ENCODE measurements at places on chromosomes 5 and 9.

DNA sequence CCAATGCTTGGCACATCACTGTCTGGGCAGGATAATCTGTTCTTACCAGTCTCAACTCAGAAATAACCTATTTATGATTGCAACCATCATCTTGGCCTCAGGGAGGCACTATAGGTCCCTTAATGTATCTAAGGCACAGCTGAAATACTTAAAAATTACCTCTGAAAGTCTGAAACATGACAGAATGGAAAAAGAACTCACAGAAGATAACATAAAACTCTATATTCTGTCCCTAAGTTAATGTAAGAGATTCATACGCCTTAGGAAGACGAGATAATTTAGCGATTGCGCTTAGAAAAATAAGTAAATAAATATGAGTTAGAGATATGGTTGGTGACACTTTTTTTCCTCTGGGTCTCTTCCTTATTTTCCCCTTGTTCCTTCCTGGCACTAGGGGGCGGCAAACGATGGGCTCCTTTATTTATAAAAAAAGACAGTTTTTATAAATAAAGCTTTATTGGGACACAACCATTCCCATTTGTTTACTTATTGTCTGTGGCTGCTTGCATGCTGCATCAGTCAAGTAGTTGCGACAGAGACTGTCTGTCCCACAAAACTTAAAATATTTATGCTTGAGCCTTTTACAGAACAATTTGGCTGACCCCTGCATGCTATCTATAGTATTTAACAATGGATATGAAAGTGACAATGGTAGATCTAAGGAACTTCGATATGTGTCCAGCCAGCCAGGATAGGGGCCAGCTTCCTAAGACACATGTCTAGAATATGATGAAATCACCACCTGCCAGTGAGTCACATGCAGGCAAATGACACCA lies 79.6 kb downstream of the PDE4D start:
- DNase-seq, result no peak

DNA sequence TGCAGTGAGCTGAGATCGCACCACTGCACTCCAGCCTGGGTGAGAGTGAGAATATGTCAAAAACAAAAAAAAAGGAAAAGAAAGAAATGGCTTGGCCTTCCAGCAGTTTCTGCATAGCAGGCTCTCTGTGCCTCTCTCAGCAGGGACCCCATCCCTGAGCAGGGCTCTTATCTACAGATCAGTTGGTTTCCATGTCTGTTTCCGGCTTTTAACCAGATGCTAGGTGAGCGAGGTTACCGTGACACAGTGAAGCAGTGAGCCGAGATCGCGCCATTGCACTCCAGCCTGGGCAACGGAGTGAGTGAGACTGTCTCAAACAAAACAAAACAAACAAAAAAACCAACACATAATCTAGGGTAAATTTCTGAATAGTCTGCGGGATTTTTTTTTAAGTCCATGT lies 51.4 kb downstream of the COL5A1 start:
- DNase-seq, result no peak

- DNase-seq, result no peak
Measured at GRCh38 chr5:10069637-10070313, 179.9 kb downstream of the ATPSCKMT start.

DNA sequence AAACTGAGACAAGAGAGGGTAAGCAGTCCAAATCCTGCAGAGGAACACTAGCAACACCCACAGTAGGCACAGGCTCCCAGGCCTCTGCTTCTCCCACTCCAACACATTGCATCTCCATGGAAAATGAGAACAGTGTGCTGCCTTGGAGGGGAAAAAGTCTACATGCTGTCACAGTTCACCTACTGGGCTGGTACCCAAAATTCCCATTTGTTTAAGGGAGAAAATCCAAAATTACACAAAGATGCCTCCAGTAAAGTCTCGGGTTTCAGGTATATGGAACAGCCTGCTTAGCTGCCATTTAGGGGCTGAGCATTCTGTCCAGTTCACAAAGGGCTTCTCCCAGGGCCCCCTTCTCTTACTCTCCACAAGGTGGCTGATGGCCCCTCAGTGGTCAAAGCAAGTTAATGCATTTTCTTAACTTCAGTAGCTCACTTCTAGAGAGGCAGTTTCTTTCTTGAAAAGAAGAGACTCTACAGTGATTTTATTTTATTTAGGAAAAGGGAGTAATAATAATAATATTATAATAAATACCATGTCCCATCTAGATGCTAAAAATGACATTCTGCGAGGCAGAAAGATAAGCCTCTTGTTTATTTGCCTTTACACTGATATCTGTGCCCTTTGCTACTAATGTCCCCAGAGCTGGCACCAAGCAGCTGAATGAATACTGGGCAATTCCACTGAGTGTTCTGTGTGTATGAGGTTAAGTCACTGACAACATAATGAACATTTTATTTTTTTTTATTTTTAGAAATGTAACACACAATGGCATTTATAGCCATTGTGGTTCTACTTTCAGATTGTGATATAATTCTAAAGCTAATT lies 89.4 kb downstream of the RGS7BP start:
- no peak for DNase-seq

GRCh38 chr5:6261668-6262067 lies 116.7 kb downstream of the MED10 start:
- no peak for DNase-seq

DNA sequence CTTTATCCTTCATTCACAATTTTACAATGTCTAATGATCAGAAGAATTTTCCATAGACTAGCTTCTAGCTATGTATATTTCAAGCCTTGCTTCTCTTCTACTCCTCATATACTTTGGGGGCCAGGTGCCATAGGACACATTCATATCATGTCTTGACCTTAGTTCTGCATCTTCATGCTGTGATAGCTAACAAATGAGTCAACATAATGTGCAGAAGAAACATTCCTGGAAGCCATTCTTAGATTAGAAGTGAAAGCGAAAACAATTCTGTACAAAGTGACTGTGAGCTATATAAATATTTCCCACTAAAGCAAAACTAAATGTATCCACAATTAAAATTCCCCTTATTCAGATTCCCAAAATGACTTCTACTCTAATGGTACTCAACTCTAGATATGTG lies 320.2 kb upstream of the NREP start:
- no peak for DNase-seq

GRCh38 chr5:149830579-149830978 lies 100.5 kb downstream of the PPARGC1B start:
- DNase-seq, result no peak

All from effector CD4-positive, alpha-beta T cell (primary cell).